T-cell (primary cell): ENCODE measurements at places on chromosomes 16 and 17.

- no peak for DNase-seq
These were observed 100.3 kb upstream of the KIF2B start for GRCh38 chr17:53722407-53722806.

DNA sequence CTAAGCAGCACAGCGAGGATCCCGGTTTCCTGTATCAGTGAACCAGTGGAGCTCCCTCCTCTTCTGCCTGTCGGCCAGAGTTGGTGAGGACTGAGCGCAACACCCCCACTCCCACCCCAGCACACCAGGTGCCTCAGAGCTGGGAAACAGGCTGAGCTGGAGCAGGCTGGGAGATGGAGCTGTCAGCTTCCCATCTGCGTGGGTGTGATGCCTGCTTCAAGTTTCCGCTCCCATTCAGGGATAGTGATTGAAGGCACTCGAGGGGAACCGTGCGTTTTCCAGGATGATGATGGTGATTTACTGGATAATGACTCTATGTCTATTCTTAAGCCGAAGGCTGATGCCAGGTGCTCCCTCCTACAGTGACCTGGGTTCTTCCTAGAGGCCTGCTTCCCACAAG lies 144.5 kb downstream of the TMEM132E start:
- no peak for DNase-seq

- no peak for DNase-seq
These were observed 497.2 kb upstream of the CDH5 start for GRCh38 chr16:65869261-65869660.

DNA sequence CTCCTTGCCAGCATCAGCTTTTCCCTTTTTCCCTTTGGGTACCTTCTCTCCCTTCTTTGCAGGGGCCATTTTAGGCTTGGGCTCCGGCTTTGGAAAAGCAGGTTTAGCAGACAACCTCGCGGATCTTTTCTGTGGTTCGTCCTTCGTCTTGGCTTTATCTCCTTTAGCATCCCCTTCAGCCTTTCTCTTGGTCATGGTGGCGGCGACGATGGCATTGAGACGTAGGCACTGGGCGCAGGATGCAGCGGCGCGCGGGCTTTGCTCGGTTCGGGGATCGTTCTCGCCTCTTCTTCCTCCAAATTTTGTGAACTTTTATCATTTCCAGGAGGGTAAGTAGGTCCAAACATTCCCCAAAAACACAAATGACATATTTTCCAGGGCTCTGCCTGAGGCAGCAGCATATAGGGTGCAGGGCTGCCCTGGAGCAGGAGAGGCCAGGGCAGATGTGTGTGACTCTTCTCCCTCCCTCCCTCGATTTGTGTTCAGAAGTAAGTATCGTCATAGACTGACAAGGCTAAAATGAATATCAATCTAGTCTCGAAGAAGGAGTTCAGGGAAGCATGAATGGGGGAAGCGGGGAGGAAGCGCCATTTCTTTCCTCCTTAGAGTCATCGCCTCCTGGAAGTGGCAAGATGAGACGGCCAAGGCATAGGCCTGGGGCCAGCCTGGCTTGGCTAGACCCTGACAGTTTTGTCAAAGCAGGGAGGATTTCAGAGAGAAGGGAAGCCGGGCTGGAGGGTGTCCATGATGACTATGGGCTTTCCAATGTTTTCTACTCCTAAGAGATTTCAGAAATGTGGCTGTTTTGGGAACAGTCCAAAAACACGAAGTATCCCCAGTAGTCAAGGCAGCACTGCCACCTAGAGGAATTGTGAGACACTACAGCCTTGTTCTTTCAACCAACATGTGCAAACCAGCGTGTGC lies 13.2 kb downstream of the CHCT1 start:
- DNase-seq: peak; percentile 31
